ENCODE measurements at places on chromosomes 7 and 10.

DNA sequence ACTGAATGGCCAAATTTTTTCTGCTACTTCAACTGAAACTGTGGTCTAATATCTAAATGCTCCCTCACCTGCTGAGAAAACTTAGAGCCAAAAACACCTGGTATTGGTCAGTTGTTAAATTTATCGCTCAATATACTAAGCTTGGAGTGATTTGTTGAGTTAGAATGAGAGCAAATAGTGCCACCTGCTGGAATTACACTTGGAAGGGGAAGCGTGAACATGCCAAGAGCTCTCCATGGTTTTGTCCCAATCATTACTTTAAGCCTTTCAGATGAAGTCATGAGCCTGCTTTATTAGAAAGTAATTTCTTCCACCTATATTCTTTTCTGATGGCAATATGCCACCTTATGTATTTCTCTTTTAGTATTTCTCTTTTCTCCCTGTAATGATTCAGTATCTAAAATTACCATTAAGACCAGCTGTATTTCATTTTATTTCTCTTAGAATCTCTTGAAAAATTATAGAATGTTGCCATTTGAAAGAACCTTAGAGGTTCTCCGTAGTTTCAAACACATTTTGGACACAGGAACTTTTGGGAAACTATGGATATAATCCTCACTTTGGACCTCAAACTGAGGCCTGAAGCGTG, 447.8 kb upstream of the C7orf33 start:
- DNase-seq = peak; percentile 26

DNA sequence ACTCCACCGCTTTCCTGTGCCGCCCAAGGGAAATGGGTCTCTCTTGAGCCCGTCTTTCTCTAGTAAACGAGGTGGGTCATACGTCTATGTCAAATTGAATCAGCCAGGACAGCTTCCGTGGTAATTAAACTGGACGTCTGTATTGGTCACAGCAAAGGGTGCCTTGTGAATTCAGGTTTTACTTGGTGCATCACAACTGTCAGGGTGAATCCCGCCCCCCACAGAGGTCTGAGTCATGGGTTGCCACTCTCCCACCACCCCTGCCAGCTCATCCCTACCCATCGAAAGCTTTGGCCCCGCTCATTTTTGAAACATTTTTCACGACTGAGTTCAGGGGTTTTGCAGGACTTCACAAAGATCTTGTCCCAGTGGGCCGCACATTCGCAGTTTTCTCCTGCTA, 8.0 kb upstream of the SP8 start:
- DNase-seq = no peak

GRCh38 chr7:50651271-50651989, 86.2 kb upstream of the DDC start:
- no peak for DNase-seq

DNA sequence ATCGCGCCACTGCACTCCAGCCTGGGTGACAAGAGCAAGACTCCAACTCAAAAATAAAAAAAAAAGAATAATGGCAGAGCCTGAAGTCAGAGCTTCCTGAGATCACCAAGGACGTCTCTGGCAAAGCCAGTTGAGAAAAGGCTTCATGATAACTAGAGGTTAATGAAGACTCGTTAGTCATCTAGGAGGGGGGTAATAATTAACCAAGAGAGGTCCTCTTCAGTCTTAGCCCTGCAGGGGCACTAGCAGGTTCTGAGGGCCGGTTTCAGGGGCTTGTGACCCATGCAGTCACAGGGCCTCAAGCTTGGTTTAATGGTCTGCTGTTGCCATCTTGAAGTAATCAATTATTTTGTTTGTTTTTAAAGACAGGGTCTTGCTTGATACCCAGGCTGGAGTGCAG, 28.6 kb upstream of the PROSER2 start:
- no peak for DNase-seq

GRCh38 chr7:35691827-35692307, 3.1 kb downstream of the HERPUD2 start:
- peak; percentile 58 for DNase-seq

DNA sequence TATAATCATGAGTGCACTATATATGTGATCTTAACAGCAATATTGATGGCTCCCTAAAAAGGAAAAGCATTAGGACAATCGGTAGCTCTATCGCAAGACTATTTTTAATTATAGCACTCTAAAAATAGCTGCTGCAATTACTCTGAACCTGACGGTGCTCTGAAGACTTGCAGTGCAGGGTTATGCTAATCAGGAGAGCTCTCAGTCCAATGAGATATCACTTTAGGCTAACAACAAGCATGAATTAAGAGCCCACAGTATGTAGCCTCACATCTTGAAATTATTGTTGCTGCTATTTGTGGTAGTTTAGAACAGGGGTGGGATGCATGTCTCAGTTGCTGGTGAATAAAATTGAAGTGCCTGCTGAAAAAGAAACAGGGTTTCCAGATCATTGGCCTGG, 515.8 kb upstream of the AKR1E2 start:
- DNase-seq = no peak

All from activated CD4-positive, alpha-beta T cell treated with anti-CD3 and anti-CD28 coated beads, Interleukin-10, Interleukin-2, amounts not matched to agents 100 ng/mL and 50 ng/mL, durations not matched to agents 16 hours and 8 hours (primary cell).